ENCODE measurements at places on chromosomes 4 and X.

- DNase-seq: no peak
Measured at GRCh38 chrX:16028576-16028975, 94.8 kb upstream of the GRPR start.

- DNase-seq: no peak
Measured at GRCh38 chr4:41061482-41062185, 152.7 kb downstream of the APBB2 start.

DNA sequence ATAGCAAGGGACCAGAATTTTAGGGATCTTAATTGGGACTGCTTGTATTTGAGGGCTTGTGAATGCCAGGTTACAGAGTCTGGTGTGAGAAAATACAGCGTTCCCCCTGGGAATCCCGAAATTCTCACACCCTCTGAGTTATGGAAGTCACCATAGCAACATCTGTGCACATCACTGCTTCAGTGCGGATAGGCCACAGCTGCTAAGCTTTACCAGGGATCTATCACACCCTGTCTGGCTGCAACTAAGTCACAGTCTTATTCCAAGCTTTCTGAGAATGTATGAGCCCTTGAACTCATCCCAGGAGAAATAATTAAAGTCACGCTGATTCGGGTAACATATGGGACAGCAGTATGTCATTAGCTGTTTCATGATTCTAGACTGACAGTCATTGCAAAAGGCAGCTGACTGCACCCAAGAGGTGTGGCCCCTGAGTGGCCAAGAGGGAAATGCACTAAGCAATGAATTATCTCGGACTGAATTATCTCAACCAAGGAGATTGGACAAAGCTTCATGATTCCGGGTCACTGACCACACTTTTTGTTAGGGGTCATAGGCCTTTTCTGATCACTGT, 46.7 kb upstream of the BTC start:
- no peak for DNase-seq

DNA sequence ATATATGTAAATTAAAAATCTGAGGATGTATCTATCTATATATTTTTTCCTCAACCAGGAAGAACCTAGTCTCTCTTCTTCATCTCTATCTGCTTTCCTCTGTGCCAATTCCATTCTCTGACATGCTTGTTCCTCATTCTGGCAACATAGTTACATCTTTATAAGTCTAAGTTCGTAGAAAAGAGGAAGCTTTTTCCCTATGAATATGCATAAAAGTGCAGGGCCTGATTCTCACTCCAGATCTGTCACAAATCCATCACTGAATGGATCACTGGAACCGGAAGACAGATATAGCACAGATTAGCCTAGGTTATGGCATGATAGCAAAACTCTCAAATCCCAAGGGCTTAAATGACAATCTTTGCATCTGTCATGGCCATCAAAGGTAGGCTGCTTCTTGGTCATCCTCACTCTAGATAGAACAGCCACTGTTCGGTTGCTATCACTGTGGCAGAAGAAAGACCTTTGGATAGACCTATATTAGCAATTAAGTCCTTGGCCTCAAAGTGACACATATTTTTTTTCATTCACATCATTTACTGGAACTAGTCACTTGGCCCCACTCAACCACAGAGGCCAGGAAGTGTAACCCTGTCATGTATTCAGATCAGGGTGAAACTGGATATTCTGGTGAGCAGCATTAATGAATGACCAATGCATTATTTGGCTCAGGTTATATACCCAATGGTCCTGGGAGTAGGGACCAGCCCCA, 22.2 kb downstream of the DTHD1 start:
- DNase-seq: no peak

DNA sequence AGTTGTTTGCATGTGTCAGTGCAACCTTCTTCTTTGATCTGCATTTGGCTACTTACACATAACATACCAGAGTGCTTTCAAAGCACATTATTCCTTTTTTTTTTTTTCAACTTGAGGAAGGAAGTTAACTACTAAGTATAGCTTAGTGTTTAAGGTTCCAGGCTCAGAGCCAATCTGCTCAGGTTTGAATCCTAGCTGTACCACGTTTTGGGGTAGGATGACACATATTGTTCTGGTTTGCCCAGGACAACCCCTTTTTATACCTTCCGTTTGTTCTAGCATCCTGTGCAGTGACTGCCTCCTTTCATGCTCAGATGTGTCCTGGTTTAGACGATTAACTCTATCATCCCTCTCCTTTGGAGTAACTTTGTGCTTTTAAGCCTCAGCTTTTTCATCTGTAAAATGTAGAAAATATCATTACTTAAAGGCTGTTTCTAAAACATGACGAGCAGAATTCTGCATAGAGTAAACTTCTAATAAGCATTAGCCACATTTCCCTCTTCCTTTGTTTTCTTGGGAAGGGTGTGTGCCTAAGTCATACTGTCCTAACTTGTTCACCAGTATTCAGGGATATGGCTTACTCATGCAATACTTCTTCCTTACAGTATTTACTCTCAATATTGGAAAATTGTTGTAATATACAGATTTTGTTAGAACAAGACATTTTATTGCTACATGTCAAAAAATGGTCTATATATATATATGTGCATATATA, 281.3 kb downstream of the C4orf33 start:
- no peak for DNase-seq

GRCh38 chr4:99323756-99324155, 2.6 kb upstream of the ADH1B start:
- no peak for DNase-seq

DNA sequence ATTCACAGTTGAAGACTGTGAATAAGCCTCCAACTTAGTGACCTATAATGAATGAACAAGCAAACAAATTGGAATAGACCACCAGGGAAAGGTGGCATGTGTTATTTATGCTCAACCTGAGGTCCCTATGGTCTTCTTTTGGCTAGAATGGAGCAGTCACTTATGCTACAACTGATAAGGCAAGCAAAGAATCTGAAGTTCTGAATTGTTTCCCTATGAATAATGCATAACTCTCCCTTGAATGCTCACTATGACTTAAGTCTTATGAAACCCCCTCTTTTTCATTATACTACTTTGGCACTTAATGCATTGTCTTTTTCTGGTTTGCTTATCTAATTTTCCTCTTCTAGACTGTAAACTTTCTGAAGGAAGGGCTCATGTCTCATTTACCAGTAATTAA, 2.6 kb downstream of the GIMD1 start:
- no peak for DNase-seq

GRCh38 chr4:97235521-97235920, 907.8 kb downstream of the STPG2 start:
- no peak for DNase-seq

- no peak for DNase-seq
Measured at GRCh38 chr4:175459571-175459970, 352.5 kb downstream of the GPM6A start.

Measured in left forelimb (tissue), 1 donor.